Stimulated activated CD4-positive, alpha-beta T cell treated with anti-CD3 and anti-CD28 coated beads, Interleukin-1b, Interleukin-23, amount 100 ng/mL, for 48 hours (primary cell): ENCODE measurements at places on chromosomes 4 and X.

DNA sequence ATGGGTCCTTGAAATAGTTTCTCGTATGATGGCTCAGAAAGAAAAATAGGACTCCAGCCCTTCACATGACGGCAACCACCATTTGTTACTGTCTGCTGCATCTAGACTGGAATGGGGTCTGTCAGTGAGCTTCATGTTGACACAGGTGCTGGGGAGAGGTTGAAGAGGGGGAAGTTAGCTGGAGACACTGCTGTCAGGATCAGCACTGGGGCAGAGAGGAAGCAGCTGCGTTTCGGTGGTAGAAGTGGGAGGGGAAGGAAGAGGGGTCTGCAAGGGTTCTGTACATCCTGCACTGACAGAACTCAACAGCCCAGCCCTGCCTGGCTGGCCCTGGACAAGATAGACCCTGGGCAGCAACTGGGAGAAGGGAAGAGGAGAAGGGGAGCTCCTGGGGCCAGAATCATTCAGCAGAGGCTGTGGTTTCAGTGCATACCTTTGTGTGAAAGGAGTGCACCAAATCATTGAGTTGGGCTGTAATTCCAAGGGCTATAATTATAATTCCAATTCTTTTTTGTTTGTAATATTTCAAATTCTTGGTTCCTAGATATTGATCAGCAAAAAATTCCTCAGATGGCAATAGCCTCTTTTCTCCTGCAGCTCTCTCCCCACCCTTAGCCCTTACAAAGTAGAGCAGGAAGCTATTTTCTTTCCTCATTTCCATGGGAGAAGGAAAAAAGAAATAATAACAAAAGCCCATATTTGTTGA lies 119.4 kb upstream of the C1GALT1C1 start:
- DNase-seq: no peak

DNA sequence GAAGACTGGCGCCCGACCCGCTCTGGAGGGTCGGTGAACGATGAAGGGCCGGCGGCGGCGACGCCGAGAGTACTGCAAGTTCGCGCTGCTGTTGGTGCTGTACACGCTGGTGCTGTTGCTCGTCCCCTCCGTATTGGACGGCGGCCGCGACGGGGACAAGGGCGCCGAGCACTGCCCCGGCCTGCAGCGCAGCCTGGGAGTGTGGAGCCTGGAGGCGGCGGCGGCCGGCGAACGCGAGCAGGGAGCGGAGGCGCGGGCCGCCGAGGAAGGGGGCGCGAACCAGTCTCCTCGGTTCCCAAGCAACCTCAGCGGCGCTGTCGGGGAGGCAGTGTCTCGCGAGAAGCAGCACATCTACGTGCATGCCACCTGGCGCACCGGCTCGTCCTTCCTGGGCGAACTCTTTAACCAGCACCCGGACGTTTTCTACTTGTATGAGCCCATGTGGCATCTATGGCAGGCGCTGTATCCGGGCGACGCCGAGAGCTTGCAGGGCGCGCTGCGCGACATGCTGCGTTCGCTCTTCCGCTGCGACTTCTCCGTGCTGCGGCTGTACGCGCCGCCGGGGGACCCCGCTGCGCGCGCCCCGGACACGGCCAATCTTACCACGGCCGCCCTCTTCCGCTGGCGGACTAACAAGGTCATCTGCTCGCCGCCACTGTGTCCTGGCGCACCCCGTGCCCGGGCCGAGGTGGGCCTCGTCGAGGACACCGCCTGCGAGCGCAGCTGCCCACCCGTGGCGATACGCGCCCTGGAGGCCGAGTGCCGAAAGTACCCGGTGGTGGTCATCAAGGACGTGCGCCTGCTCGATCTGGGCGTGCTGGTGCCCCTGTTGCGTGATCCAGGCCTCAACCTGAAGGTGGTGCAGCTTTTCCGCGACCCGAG lies 568 bp downstream of the CHST7 start:
- peak; percentile 68 for DNase-seq

DNA sequence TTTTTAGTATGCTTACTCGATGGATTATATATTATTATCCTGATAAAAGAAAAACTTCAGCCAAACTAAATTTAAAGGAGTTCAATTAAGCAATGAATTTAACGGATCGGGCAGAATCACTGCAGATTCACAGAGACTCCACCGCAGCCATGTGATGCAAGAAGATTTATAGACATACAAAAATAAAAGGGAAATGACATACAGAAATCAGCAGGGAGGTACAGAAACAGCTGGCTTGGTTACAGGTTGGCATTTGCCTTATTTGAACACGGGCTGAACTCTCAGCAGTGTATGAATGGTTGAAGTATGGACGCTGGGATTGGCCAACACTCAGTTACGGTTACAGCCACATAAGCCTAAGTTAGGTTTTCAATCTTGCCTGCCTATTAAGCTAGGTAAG lies 35.4 kb upstream of the DHRSX start:
- DNase-seq: no peak

DNA sequence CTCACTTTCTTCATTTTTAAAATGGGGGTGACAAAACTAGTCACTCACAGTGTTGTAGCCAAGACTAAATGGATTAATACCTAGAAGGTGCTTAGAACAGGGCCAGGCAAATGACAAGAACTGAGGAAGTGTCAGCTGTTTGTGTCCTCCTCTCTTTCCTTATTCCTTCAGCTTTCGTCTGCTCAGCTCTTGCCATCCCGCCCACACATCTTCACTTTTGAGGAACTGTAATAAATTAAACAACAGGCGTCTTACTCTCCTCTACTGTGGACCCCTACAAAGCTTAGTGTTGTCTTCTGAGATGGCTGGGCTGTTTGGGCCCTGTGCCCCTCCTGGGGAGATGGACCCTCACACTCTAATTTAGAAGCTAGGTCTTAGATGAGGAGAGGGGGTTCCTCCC lies 2.7 kb downstream of the HPSE start:
- DNase-seq: no peak

- DNase-seq: no peak
These were observed 172.4 kb upstream of the MXRA5 start for GRCh38 chrX:3518870-3519269.

DNA sequence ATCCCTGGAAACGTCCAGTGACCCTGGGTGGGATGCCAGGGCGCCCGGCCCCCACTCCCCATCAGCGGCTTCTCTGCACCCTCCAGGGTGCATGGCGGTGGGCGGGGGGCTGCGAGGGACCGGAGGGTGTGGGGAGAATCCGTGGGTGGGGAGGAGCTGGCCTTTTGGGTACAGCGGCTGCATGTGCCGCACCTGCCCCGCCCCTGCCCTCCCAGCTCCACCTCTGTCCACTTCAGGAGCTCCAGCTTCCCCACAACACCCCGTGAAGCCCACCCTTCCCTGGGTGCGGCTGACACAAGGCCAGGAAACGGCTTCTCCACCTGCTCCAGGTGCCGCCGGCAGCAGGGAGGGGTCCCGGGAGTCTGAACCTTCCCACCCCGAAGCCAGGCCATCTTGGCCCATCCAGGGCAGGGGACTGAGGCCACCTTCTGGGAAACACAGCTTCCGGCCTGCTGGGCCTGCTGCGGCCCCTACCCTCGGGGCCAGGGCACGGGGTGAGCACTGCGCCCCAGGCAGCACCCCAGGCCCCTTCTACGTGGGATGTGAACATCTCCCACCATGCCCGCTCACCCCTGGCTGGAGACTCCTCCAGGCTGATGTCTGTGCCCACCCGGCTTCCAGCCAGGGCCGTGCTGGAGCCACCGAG lies 34.6 kb downstream of the CPLX1 start:
- no peak for DNase-seq

GRCh38 chrX:133869270-133869669 lies 116.1 kb downstream of the GPC3 start:
- no peak for DNase-seq

- no peak for DNase-seq
These were observed 572.5 kb downstream of the MAGEB5 start for GRCh38 chrX:26788402-26788998.

DNA sequence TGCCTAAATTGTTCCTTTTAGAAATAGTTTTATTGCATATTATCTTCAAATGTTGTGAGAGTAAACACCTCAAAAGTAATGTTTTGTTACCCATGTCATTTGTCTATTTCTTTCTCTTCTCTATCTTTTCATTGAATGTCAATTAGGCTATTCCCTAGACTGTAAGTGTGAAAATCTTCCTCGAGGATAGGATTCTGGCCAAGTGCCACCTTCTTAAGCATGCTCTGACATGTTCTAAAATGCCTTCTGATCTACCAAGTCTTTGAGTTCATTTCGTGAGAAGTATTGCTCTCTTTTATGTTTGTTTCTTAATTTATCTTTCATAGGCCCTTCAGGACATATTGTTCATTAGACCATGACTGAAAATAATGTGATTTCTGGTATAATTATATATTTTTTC lies 44.1 kb upstream of the TLL1 start:
- no peak for DNase-seq

DNA sequence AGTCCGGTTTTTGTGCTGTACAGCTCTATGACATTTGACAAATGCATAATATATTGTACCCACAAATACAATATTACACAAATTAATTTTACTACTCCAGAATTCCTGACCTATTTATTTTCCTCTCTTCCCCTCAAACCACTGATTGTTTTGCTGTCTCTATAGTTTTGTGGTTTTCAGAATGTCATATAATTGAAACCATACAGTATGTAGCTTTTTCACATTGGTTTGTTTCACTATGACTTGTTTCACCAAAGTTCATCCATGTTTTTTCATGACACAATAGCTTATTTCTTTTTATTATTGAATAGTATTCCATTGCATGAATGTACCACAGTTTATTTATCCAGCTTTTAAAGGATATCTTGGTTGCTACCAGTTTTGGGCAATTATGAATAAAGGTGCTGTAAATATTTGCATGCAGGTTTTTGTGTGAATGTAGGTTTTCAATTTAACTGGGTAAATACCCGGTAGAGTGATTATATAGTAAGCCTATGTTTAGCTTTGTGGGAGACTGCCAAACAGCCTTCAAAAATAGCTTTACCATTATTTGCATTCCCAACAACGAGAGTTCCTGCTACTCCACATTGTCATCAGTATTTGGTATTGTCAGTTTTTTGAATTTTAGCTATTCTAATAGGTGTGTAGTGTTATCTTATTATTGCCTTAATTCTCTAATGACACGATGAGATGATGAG lies 25.9 kb downstream of the RNF175 start:
- DNase-seq: no peak

DNA sequence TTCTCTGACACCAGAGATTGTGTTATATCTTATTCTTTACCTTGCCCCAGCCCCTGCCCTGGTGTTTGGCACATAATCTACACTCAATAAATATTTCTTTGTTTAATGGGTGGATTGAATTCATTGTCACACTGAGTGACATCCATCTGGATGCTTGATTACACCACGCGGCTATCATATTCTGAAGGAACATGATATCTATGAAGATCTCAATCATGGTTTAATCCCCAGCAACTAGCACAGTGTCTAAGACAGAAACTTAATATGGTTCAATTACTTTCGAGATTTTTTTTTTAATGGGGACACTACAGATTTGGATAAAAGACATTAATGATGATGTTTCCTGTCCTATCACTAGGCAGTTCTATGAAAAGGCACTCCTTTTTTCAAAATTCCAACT lies 246.3 kb downstream of the PALLD start:
- DNase-seq: no peak

DNA sequence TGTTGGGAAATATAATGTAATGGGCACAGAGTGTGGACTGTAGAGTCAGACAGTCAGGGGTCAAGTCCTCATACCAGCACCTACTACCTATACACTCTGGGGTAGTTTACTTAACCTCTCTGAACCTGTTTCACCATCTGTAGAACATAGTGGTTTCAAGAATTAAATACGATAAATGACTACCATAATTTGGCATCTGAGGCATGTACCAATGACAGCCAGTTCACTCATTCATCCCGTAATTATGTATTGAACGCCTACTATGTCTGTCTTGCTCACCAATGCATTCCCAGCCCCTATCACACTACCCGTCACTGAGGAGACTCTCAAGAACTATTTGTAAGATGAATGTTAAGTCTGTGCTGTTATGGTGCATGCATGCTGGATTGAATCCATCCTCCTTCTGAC lies 2.0 kb upstream of the FGB start:
- DNase-seq: no peak

DNA sequence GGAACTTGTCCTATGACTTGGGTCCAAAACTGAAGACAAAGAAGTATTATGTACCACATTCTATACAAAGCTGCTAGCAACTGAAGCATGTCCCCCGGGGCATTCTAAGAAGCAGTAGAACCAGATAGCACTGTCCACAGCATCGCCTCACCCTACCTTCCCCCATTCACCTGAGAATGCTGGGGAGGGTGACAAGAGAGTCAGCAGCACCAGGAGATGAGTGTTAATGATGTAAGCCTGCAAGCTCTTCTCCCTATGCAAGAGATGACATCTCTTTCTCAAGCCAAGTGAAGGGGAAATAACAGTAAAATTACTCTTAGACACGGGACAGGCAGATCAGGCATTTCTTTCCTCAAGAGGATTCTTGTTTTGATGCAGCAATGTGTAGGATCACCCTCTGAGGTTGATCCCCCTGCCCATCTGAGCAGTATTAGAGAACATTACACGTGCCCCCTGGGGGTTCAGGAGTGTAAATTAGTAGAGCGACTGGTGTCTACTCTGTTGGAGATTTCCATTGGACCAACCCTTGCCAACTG lies 13.9 kb upstream of the TLR1 start:
- DNase-seq: no peak

DNA sequence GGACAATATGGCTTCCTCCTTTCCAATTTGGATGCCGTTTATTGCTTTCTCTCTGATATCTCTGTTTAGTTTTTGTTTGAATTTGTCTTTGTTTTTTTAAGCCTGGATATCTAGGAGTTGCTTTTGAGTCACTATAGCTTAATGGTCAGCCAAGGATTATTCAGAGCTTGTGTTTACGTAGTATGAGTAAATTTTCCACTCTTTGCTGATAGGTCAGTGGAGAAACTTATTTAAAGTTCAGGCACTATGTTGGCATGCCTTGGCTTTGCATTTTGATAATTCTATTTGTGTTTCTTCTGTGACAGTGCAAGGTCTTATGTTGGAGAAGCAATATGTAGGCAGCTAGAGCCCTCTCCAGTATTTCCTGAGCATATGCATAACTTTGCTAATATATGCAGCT lies 315.2 kb downstream of the GRID2 start:
- DNase-seq: no peak

DNA sequence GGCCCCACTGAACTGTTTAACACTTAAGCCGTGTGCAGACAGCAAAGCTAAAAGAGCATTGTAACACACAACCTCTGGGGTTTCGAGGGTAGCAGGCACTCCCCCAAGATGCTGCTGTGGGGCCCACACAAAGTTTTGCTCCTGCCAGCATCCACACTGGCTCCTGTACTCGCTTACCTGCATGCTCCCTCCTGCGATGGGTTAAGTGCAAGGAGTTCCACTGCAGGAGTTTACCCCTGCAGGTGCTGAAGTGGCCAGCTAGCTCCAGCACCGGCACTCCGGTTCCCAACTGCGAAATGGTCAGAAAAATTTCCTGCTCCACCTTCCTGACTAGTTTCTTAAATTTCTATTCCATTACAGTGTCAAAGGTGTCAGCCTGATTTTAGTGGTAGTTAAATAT lies 443.5 kb downstream of the PCDH10 start:
- DNase-seq: no peak
